NCI-H774 (cell line): ENCODE measurements at places on chromosomes 4 and X.

DNA sequence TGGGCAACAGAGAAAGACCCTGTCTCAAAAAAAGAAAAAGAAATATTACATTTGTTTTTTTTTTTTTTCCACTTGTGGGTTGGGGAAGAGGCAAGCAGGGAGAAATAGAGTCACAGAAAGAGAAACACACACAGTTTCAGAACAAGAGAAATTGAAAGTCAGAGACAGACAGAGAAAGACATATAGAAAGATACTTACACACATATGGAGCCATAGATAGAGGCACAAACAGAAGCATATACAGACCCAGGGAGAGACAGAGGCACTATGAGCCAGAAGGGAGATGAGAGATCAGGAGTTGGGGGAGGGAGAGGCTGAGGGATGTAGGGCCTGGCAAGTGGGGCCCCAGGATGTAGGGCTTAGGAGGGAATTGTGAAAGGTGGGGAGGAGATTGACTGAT, 55.2 kb upstream of the GIMD1 start:
- DNase-seq: no peak

DNA sequence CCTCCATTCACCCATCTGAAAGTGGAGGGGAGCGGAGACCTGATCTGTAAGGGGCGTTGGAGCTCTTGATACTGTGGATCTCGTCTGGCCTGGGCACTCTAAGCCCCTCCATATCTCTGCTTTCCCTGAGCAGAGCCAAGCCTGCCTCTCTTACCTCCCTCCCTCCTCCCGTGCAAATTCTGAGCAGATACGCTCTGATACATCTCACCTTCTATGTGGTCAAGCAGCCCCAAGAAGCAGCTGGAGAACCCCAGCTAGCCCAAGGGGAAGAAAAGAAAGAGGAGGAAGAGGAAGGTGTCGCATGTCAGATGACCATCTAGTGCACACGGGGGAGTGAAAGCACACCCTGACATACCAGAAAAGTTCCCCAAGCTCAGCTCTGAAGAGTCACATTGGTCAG, 1.9 kb upstream of the DGAT2L6 start:
- DNase-seq: no peak

DNA sequence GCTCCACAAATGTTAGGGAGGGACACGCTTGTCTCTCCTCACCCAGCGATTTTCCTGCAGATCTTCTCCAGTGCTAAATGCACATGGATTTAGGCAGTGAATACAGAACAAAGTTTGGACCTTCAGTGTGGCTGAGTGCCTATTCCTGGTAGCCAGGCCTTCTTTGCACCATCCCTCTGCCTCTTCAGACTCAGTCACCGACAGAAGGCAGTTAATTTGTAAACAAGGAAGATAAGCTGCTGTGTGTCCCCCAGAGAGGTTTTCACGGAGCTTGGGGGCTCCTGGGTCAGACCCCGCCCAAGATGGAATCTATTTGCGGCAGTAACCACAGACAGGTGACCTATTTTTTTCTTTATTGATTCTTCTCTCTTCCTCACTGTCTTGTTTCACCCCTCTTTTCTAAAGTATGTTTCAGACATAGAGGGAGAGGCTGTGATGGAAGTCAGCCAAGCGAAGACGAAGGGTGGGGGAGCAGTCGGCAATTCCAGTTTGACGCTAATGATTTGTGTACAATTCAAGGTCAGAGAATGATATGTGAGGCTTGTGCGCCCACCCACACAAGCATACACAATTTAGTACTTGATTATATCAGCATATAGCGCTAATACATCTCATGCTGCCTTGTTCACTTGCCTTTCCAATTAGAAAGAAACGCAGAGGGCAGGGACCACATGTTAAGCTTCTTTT, 200.8 kb downstream of the MGST2 start:
- no peak for DNase-seq

GRCh38 chr4:55407764-55408163, 12.0 kb downstream of the TMEM165 start:
- no peak for DNase-seq
